ENCODE measurements at places on chromosomes 2 and 18.

DNA sequence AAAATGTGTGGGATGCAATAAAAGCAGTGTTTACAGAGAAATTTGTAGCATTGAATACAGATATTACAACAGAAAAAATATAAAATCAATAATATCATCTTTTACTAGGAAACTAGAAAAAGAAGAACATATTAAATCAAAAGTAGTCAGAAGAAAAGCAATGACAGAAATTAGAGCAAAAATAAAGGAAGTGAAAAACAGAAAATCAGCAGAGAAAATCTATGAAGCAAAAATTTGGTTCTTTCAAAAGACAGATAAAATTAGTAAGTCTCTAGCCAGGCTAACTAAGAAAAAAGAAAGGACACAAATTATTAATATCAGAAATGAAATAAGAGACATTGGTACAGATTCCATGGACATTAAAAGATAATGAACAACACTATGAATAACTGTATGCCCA, 212.0 kb upstream of the MGAT5 start:
- no peak for DNase-seq

DNA sequence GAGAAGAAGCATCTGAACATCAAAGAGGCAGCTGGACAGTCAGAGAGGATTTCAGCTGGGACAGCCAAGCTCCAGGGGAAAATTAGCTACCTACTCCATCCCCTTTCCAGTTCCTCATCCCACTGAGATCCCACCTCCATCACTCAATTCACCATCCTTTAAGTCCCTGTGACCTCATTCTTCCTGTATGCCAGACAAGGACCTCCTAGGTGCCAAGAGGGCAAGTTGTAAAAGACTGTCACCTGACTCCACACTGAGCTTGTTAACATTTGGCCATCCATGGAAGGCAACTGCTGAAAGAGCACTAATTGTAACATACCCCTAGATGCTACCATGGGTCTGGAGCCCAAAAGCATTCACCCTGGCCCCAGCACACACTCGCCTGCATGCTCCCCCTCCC, 97.8 kb downstream of the KYNU start:
- no peak for DNase-seq

DNA sequence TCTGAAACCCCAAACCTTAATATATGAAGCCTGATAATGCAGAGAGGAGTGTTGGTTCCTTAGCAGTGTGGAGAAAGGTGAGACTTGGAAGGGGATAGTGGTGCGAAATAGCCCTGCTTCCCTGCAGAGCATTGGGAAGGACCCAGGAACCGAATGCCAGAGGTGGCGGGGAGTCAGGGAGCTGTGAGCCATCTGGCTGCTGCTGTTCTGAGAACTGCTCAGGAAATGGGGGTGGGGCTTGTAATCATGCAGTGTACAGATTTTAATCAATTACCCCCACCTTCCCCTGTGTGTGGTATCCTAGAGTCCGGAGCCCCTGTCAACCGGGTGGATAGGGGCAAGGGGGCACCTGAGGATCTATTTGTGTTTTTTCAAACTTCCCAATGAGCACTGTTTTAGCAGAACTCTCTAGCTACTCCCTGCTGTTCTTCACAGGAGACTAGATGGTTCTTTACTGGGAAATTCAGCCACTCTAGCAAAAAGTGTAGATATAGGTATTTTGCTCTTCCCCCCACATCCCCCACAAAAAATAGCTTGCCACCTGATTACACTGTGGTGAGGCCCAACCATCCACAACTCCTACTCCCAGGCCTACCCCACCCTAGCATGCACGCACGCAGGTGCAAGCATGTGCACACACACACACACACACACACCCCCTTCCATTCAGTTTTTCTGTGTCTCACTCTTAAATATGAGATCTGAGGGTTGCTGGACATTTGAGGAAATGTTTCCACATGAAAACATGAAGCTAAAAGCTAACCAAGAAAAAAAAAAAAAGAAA, 30.1 kb upstream of the MBOAT2 start:
- no peak for DNase-seq

- DNase-seq = no peak
These were observed 36.0 kb downstream of the WDFY1 start for GRCh38 chr2:223909001-223909741.

DNA sequence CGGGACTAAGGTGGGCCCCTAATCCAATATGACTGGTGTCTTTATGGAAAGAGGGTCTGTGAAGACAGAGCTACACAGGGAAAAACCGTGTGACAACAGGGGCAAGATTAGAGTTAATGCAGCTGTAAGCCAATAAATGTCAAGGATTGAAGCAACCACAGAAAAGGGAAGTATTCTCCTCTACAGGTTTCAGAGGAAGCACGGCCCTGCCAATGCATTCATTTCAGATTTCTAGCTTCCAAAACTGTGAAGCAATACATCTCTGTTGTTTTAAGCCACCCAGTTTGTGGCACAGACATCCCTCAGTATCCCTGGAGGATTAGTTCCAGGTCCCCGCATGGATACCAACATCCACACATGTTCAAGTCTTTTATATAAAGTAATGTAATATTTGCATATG, 48.8 kb downstream of the SPP2 start:
- DNase-seq = no peak

DNA sequence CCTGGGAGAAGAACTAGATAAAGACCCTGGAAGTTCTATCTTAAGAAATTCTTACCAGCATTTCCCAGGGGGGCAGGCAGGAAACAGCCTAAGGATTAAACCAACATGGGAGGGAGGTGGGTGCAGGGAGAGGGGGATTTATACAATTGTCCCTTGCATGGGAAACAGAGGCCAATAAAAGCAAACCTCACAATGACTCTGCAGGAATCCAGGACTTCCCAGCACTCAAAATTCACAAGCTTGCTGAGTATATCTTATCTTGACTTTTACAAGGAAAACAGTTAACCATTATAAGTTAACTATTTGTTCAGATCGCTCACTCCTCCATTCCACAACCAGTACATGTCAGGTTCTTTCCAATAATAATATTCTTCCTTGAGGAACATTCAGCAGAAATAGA, 241.3 kb downstream of the MREG start:
- no peak for DNase-seq

- DNase-seq = peak; percentile 48
These were observed 145.1 kb downstream of the B3GNT2 start for GRCh38 chr2:62340994-62341484.

GRCh38 chr18:11736656-11737055, 47.6 kb downstream of the GNAL start:
- no peak for DNase-seq

DNA sequence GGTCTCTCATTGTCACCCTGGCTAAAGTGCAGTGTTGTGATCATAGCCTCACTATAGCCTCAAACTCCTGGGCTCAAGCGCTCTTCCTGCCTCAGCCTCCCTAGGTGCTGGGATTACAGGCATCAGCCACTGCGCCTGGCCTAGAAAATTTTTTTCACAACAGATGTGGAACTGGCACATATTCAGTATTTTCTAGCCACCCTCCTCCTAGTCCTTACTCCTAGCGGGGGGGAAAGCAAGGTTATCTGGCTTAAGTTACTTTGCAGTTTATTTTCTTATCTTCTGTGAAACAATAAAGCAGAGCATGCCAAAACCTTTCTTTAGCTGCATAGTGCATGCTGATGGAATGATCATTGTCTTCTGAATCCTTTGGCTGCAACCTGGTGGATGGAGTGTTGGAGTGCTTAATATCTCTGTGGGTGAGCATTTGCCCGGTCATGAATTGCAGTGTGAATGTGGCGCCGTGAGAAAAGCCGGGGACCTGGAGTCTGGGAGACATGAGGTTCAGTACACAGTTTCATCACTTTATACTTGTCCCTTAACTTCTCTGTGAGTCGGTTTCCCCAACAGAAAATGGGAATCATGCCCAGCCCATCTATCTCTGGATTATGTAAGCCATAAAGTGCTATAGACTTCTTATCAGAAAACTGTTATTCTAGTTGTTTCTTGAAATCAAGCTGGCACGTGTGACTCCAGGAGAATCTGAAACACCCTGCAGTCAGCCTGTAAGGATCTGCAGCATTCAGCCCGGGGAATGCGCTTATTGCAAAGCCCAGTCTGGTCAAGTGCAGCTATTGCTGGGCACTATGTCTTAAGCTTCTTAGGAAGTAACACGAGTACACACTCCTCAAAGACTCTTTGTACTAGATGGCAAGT, 38.2 kb upstream of the MAP3K20 start:
- no peak for DNase-seq

DNA sequence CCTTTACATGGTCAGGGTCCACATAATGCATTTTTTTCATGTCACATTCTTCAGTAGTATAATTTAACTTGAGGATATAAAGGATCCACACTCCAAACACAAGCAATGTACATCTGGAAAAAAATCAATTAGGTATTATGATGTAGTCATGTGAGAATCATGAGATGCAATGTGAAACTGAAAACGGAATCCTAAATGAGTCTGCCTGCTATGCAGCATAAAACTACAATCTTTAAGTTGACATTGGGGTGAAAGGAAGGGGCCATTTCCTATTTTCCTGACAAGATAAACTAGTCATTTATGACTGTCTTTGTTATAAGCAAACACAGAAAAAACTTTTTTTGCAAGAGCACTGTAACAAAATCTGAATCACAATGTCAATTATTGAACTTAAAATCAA, 27.6 kb downstream of the ST3GAL5 start:
- DNase-seq = no peak

DNA sequence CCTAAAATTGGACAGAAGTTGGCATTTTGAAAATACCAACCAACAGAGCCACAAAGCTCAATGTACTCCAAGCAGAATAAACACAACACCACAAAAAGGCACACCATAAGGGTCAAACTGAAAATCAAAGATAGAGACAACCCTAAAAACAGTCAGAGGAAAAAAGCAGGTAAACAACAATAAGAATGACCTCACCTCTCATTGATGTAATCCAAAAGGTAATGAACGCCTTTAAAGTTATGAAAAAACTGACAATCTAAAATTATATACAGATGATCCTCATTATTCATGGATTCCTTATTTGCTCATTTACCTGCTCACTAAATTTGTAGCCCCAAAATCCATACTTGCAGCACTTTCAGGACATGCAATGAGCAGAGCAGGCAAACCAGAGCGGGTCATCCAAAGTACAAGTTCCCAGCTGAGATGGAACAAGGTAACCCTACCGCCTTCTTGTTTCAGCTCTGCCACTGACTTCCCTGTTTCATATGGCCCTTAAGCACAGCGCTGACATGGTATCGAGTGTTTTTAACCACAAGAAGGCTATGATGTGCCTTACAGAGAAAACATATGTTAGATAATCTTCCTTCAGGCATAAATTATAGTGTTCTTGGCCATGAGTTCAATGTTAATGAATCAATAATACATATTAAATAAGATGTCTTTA, 17.0 kb downstream of the RTN4 start:
- no peak for DNase-seq

DNA sequence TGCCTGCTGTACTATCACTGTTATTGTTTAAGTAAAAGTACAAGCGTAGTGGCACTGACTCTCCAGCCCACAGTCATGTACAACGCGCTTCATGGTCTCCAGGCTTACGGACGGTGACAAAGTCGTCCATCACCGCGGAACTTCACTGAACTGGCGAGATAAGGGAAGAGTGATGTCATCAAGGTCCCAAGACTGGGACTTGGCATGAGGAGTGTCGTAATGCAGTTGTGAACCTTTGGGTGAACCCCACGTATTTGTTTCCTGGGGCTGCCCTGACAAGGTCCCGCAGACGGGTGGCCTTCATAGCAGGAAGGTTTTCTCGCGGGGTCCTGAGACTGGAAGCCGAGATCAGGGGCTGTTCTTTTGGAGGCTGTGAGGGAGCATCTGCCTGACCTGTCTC, 17.3 kb downstream of the NFATC1 start:
- no peak for DNase-seq

- peak; percentile 56 for DNase-seq
These were observed 264.1 kb upstream of the THUMPD2 start for GRCh38 chr2:40043191-40043590.

GRCh38 chr2:122078451-122078850, 323.0 kb downstream of the TSN start:
- DNase-seq = peak; percentile 7

GRCh38 chr2:201568217-201568820, 75.0 kb downstream of the TMEM237 start:
- no peak for DNase-seq

DNA sequence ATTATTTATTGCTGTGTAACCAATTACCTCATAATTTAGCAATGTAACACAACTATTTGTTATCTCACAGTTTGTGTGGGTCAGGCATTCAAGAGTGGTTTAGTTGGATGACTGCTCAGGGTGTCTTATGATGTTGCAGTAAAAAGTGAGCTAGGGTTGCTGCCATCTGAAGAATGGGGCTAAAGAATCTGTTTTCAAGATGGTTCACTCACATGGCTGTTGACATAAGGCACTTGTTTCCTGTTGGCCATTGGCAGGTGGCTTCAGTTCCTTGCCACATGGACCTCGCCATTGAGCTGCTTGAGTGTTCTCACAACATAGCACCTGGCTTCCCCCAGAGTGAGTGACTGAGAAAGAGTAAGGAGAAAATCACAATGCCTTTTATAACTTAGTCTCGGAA, 123.2 kb downstream of the TMEM17 start:
- no peak for DNase-seq

DNA sequence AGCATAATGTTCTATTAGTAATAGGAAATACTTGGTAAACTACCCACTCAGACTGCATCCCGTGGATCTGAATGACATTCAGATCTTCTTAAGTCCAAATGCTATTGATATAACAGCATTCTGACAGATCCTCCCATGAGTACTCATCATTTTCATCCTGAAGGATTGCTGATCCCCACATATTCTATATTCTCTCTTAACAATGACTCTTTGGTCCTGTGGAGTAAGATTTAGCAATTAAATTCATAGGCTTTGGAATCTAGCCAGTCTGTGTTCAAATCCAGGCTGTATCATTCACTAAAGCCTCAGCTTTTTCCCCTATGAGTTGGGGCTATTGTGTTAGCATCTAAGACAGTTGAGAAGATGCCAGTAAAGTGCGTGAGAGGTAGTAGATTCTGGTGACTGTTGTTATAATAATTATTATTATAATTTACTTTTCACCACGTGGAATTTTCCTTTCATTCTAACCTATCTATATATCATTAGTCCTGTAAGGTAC, 591.3 kb upstream of the SYT4 start:
- no peak for DNase-seq

DNA sequence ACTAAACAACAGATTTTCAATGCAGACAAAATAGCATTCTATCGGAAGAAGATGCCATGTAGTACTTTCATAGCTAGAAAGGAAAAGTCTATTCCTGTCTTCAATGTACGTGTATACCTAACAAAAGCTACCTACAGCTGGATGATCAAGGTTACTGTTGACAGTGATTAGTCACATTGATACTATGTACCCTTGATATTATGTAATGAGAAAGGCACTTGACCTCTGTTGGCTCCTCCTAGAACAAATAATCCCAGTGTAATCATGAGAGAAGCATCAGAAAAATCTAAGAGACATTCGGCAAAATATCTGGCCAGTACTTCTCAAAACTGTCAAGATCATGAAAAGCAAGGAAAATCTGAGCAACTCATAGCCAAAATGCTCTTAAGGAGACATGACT, 44.4 kb upstream of the LRRTM4 start:
- DNase-seq = no peak

- DNase-seq = no peak
These were observed 6.1 kb downstream of the SOS1 start for GRCh38 chr2:39114771-39115170.

Measured in AG08395 (cell line).